Stimulated activated CD8-positive, alpha-beta memory T cell treated with anti-CD3 and anti-CD28 coated beads, Interleukin-4, amount 100 ng/mL, for 4 hours (primary cell): ENCODE measurements at places on chromosomes 3 and 15.

DNA sequence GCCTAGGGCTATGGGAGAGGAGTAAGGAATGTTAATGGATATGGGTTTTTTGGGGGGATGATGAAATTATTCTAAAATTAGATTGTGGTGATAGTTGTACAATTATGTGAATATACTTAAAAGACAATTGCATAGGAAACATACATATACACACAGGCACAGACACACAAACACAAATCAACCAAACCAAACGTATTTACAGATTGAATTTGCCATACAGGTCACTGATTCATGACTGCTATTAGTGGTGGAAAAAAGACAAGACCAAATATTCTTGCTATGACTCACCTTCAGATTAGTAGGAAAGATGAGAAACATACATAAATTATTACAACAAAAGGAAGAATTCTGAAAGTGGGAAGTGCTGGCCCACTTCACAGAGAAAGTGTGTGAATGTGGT lies 85.3 kb downstream of the C3orf38 start:
- no peak for DNase-seq

DNA sequence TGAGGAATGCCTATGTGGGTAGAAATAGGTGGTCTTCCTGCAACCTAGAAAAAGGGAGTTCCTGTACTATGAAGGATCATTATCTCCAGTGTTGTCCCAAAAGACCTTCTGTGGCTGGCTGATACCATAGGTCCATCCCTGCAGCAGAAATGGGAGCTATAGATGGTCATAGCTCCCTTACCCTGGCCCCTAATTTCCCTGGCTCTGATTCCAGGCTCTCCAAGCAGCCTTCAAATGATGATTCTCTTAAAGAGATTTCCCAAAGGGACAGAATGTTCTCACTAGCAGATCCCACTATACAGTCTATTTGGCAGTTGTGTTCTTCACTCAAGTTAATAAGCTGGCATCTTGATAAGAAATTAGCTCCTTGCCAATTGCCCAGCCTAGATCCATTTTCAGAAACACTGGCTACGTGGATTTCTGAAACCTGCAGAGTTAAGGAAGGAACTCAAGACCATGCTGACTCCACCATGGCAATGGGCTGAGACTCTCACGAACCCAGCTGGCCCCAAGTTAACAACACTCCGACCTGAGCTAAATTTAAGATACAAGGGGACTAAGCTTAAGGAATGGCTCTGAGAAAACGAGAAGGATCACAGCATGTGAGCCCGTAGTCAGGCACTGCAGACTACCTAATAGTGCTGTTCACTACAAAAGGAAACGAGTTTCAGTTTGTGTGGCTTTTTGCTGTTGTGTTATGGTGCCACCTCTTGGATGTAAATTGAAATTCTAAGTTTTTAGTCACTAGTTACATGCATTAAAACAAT lies 11.4 kb downstream of the C15orf40 start:
- no peak for DNase-seq

DNA sequence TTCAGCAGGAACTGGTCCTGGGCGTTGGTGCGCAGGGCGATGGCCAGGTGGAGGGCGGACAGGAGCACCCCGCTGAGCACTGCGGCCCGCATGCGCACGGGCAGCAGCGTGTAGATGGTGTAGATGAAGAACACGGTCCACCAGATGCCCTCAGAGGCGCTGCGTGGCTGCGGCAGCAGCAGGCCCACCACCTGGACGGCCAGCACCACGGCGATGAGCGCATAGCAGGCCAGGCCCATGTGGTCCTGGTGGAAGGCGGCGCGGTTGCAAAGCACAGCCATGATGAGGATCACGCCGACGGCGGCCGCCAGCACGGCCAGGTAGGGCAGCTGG lies 1.5 kb downstream of the ADCY5 start:
- DNase-seq, result no peak

GRCh38 chr3:115785782-115786181 lies 162.5 kb downstream of the GAP43 start:
- no peak for DNase-seq

DNA sequence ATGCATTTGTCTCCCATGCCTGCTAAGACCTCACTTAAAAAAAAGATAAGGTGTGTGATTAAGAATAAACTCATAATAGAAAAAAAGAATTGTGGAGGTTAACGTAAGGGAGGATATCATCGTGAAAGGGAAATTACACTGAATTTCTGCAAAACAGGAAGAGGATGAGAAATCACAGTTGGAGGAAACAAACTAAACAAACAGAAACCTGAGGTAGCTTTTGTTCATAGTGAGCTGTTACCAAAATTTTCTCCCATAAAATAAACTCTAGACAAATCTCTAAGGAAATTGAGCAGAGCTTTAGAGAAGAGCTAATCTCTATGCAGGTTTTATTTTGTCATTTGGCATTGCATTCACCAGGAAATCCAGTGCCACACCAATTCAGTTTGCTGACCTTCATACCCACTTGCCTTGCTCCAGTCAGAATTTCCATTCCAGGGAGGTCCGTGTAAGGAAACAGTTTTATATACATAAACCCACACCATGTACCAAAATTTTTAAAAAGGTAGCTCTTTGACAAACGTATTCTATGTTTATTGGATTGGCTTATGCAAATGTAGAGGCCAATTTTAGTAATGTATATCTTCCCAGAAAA lies 231.2 kb downstream of the MBNL1 start:
- DNase-seq, result no peak

DNA sequence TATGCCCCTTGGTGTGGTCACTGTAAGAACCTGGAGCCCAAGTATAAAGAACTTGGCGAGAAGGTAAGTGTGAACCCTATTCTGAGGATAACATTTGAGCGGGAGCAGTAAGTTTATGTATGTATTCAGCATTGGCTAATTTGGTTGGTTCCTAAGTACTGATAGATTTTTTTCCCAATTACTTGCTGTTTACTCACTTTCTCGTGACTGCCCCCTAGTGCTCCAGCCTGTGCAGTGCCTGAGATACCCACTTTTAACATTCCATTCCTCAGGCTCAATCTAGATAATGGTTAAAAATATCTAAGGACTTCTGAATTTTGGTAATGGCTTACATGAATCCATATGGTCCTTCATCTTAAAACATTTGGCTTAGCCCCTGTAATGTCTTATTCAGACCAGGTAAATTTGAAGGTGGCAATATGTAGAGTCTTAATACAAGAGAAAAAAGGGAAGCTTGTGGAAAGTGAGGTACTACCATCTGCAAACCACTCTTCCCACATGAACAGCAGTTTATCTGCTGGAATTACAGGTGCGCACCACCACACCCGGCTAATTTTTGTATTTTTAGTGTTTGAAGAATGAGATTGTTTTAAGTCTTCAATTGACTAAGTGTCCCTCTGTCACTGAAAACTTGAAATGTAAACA lies 7.1 kb downstream of the ELL3 start:
- DNase-seq, result no peak

GRCh38 chr15:69807721-69808120 lies 290.0 kb downstream of the TLE3 start:
- no peak for DNase-seq

DNA sequence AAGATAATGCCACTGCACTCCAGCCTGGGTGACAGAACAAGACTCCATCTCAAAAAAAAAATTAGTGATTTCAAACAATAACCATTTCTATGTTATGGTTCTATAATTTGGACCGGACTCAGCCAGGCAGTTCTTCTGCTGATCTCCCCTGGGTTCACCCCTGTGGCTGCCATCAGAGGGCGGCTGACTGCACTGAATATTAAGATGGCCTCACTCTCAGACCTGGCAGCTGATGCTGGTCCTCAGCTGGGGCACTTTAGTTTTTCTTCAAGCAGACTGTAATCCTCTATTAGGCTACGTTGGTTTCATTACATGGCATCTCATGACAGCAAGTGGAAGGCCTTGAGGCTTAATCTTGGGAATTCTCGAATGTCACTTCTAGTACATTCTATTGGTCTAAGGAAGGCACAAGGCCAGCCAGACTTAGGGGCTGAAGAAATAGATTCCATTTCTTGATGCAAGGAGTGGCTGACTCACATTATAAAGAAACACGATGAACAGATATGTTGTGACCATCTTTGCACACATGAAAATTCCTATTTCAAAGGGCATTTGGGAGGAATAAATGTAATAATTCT lies 12.8 kb downstream of the GALNT15 start:
- DNase-seq, result no peak

DNA sequence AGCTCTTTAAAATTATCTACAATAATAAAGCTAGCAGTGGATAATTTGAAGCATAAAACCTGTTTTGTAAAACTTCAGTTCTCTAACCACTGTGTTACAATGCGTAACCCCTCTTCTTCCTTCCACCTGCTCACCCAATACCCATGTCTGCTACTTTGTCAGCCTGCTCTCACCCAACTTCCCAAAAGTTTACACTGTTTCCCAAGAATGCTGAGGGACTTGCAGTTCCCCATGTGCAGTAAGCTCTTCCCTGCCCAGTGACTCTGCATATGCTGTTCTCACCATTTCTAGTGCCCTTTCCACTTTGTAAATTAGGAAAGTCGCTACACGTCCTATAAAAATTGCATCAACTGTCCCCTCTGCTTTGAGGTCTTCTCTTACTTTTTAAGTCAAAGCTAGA lies 315.9 kb upstream of the SEMA6D start:
- DNase-seq, result no peak

DNA sequence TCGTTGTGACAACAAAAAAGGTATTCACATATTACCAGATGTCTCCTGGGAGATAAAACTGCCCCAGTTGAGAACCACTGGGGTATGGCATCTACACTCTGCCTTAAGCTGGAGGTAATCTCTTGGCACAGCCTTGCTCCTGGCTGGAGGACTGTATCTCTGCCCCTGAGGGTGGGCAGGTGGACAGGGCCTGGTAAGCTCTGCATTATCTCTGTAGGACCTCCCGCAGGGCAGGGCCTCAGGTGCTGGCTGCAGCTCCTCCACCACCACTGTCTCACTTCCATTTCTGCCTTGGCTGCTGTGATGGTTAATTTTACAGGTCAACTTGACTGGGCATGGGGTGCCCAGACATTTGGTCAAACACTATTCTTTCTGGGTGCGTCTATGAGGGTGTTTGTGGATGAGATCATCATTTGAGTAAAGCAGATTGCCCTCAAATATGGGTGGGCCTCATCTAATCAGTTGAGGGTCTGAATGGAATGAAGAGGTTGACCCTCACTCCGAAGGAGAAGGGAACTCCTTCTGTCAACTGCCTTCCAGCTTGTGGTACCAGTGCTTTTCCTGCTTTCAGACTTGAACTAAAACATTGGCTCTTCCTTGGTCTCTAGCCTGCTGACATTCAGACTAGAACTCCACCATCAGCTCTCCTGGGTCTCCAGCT lies 9.8 kb upstream of the RHCG start:
- no peak for DNase-seq

DNA sequence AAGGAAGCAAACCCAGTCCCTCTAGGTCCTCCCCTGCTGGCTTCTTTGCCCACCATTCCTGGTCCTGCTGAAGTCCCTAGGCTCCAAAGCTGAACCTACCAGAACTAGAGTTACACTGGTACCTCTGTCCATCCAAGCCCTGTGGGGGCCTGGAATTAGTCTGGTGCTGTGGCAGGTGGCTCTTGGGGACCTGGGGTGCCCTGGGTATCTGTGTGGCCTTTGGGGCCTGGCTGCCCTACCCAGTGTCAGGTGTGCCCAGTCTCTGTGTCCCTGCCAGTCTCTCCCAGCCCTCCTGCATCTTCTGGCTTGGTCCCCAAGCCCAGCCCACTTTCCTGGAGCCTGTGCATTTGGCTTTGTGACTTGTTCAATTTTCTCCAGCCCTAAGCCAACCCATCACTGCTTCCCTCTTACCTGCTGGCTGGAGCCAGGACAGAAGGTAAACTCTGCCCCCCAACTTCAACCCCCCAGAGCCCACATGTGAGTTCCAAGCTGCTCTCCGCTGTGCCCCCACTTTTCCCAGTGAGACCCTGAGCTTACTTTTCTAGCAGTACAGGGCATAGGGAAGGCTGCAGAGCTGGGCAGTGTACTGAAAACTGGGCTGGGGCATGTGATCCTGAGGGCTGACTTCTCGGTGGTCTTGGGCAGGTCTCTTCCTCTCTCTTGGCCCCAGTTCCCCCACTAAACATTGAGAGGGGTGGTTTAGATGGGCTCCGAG lies 28.3 kb upstream of the HHATL start:
- DNase-seq, result no peak

DNA sequence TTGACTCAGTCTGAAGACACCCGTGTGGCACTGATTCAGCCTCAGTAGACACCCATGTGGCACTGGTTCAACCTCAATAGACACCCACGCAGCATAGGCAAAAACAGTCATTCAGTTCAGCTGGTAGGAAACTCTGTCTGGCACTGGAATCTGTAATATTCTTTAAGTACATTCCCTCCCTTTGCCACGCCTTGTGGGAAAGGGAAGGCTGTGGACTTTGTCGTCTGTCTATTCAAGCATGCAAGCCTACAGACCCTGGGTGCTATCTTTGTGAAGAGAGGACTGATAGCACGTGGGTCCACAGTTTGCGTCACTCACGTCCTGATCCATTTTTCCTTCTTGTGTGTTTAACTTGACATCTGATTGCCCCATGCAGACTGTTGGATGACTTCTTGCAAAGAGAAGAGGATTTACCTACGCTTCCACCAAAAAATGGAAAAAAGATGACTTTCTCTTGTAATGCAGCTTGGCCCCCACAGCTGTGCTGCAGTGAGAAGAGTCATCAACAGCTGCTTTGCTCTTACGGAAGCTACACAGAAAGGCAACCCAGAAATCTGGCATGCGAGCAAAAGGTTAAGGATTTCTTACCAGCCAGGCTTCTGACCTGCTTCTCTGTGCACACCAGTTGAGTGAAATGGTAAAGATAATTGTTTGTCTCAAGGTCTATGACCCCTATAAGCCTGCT lies 278.1 kb downstream of the ULK4 start:
- DNase-seq, result no peak

GRCh38 chr15:40372981-40373380 lies 9.5 kb upstream of the KNSTRN start:
- DNase-seq, result no peak

- DNase-seq, result no peak
Measured at GRCh38 chr15:67915461-67916374, 75.9 kb upstream of the RNU6-1 start.

- no peak for DNase-seq
Measured at GRCh38 chr15:91126080-91126479, 26.0 kb downstream of the SV2B start.

- no peak for DNase-seq
Measured at GRCh38 chr15:93929375-93930094, 301.8 kb upstream of the MCTP2 start.

- no peak for DNase-seq
Measured at GRCh38 chr15:65329288-65329983, 25.0 kb downstream of the RNU5B-1 start.

GRCh38 chr3:3991598-3991997 lies 192.4 kb downstream of the LRRN1 start:
- no peak for DNase-seq

DNA sequence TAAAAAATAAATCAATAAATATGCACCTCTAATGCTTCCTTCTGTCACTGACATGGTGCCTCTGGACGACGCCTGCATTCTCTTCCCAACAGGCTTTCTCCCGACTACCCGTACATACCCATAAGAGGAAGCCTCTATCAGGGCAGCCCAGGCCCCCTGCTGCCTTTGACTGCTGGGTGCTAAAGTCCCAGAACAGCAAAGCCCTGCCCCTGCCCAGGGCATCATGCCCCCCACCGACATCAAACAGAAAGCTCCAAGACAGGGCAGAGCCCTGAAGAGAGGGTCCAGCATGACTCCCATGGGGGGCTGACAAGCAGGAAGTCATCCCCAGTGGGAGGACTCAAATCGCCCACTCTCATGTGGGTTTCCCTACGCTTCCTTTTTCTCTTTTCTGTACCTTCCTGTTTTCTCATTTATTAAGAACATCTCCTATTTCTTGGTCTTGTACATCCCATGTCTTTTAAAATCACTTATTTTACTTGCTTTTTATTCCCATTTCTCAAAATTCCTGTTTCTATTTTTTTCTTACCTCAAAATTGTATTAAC lies 23.4 kb downstream of the XPC start:
- no peak for DNase-seq
